ENCODE measurements at places on chromosomes 2 and 18.

- no peak for DNase-seq
Measured at GRCh38 chr2:16396171-16396570, 269.5 kb downstream of the CYRIA start.

DNA sequence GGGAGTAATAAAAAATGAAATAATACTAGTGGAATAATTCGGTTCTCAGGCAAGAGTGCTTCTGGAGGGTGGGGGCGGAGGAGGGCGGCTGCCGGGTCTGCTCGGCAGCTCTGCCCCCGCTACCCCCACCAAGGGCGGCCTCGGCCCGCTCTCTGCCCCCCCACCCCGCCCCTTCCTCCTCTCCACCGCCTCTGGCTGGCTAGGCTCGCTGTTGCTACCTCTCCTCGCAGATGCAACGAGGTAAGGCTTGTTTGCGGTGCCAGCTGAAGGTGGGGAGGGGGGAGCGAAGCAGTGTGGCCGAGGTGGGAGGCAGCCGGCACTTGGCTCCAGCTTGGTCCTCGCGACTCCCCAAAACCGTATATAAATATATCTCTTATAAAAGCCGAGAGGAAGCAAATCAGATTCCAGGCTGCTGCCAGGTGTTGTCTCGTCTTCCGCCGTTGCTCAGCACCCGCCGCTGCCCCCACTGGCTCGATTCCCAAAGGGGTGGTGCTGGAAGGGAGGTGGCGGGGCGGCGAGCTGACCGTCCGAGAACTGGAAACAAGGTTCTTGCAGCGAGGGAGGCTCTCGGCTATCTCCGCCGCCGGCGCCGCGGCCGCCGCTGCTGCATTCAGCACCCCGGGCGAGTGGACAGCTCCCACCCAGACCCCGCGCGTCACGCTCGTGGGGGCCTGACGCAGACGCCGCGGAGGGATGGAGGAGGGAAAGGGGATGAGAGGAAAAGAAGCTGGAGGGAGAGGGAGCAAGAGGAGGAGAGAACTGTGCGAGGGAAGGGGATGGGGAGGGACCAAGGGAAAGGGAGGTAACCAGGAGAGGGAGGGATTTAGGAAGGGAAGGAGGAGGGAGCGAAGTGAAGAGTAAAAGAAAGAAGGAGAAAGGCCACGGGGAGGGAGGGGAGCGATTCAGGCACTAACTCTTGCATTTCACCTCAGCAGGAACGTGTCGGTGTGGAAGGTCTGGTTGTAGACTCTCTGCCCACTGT is at the start of gene MARCHF4:
TSS of gene MARCHF4 (minus strand) at position 763 of the 982 bp plus-strand sequence. CDS start 2,223 bp downstream, outside the sequence.
- DNase-seq: peak; percentile 45

- DNase-seq: no peak
Measured at GRCh38 chr2:3398857-3399256, 19.4 kb downstream of the TRAPPC12 start.

GRCh38 chr2:114442510-114442909 is at the start of gene DPP10:
Gene DPP10, plus strand, starts transcription at chr2:114442641.
- no peak for DNase-seq

DNA sequence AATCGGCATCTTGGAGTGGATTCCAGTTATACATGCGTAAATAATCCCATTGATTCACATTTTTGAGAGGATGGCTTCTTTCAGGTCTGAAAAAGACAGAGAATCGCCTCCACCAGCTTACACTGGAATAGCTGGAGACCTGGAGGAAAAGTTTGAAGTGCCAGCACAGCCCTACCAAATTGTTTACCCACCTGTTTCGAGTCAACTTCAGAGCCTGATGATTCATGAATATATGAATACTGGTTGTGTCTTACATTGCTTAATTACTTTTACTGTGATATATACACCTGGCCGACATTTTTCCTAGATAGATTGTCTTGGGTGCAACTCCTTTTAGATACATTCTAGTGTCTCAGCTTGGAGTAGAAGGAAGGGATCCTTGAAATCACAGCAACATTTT is 335 bp upstream of the NCKAP5 start:
- no peak for DNase-seq

- DNase-seq: no peak
Measured at GRCh38 chr2:168974428-168974827, 56.7 kb downstream of the ABCB11 start.
